ENCODE measurements at places on chromosomes 16 and 17.

DNA sequence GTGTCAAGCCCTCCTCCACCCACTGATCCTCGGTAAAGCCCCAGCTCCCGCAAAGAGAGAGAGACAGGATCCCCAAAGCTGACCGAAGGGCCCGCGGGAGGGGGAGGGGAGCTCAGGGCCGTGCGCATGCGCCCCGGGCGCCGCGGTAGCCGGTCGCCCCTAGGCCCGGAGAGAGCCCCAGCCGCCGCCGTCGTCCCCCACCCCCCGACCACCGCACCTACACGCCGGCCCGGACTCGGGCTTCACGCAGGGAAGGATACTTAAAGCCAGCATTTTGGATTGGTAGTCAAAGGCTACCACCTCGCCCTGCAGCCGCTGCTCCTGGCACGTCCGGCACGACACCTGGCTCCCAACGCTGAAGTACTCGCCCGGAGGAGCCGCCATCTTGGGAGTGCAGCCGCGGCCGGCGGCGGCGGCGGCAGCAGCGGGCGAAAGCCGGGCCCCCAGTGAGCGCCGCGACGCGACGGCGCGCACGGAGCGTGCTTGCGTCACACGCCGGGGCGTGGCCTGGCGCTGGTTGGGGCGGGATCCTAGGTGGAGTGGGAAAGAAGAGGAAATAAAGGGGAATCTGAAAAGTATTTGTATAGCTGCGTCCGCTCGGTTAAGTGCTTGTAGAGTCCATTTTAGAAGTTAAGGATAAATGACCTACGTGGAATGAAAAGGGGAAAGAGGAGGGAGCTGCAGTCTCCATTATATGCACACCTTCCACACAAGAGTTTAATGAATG is at the start of gene LSM12:
Gene LSM12 (minus strand): TSS at position 468 of the 727 bp plus-strand sequence. CDS start 84 bp downstream, at position 384.
- DNase-seq, result peak; percentile 94

DNA sequence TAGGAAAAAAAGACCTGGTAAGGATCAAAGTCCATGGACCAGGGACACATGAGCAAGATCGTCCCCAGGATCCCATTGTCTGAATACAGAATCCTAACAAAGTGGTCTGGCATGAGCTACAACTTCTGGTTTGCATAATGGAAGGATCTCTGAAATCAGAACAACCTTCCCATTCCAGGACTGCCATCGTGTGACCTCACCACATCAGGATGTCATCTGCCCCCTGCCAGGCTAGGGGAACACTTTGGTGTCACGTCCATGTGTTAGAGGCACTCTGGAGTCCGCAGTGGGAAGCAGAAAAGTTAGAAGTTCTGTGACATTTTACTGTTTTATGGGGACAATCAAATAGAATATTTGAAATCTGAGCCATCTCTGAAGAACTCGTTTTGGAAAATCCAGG is 160.7 kb downstream of the RGS9 start:
- DNase-seq, result no peak

- no peak for DNase-seq
Observed at GRCh38 chr16:89335803-89336485, 118.4 kb downstream of the ZNF778 start.

- DNase-seq, result no peak
Observed at GRCh38 chr17:40796846-40797245, 2.9 kb downstream of the KRT28 start.

- no peak for DNase-seq
Observed at GRCh38 chr17:69651921-69652320, 237.4 kb downstream of the MAP2K6 start.

DNA sequence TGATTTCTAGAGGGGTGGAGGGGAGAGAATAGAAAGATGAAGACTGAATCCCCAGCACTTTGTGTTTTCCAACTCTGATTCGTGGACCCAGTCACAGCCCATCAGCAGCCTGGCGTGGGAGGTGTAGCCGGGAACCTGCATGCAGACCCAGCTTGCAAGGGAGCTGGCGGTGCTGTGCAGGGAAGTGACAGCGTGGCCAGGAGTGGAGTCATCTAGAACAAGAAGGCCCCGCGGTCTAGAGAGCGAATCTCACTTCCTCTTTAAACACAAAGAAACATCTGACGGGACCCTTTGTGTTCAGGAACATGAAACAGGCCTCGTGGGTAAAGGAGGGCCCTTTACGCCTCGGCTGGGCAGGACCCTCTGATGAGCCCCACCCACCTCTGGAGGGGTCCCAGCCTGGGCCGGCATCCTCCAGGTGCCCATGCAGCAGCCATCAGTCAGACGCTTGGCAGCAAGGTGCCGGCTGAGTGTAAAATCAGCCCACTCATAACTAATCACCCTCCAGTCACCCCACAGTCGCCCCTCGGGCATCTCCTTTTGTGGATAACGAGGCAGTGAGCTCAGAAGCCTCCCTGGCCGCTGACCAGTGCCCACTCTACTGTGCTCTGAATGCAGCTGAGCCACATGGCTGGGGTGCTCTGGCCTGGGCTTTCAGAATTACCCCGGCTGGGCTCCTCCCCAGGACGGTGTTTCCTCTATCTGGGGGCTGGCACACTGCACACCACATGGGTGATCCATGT is 4.4 kb downstream of the SNAI3 start:
- peak; percentile 75 for DNase-seq

- DNase-seq, result no peak
Observed at GRCh38 chr17:78322858-78323455, 36.9 kb downstream of the SOCS3 start.
